AG08396 (cell line): ENCODE measurements at places on chromosomes 2 and 18.

- DNase-seq: no peak
Measured at GRCh38 chr18:13235421-13235831, 16.9 kb downstream of the LDLRAD4 start.

DNA sequence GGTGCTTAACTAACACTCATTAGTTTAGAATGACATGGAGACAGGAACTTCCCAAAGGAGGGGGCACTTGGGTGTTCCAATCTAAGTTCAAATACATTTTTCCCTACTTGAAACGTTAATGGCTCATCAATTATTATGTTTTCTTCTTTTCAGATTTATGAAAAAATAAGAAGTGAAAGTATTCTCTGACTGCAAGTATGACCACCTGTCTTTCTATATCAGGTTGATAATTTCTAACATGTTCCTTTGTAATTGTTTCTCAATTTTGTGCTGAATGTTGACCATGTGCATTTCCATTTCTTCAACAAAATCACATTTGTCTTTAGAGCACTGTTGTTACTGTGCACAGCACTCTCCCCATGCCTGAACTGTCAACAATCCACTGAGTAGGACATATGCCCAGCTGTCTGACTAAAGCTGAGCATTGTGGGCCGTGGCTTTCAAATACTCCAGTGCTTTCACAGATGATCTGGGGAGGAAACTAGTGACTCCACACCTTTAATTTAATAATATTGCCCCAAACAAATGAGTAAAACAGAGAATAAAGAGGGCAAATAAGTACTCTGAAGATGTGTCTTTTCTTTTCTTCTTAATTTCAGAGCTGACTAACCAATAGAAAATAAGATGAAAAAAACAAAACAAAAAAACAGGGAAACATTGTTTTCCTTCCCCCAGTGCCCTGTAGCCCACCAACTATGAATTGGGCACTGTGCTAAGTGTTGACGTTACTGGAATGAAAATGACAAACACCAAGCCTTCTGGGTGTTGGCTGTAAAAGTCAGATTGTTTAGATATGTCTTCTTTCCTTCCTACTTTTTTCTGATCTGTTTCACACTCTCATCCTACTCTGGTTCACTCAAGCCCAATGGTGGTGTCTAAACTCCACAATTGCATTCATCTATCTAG lies 16.0 kb downstream of the LANCL1 start:
- DNase-seq: no peak

DNA sequence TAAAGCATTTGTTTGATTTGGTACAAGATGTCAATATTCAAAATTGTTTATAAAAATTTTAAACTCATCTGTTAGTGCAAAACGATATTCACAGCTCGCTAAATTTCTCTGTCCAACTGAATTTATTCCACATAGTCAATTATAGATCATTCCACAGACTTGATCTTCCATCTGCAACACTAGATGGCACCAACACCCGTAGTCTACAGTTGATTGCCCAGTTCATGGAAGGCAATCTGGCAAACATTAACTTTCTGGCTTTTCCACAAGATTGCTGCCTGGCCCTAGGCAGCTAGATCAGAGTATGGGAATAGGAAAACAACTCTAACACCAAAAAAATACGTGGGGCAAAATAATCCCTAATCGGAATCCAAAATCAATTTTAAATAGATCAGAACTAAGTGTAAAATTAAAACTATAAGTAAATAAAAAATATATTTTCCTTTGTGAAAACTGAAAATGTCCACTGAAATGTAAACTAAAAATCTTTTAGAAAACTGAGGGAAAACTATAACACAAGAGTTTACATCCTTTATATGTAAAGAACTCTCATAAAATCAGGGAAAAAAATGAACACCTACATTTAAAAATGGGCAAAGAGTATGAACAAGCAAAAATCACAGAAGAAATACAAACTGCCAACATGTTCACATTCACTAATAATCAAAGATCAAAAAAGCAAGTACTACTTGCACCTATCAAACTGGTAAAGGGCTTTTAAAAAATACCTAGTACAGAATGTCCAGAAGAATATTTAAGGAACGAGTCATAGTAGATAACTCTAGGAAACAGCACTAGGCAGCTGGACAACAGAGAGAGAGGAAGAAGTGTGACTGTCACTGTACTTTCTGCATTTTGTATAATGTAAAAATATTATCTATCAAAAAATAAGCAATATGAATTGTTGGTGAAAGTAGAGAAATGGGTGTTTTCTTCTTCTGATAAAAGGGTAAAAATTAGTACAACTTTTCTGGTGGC lies 35.0 kb downstream of the RTN4 start:
- DNase-seq: peak; percentile 44

DNA sequence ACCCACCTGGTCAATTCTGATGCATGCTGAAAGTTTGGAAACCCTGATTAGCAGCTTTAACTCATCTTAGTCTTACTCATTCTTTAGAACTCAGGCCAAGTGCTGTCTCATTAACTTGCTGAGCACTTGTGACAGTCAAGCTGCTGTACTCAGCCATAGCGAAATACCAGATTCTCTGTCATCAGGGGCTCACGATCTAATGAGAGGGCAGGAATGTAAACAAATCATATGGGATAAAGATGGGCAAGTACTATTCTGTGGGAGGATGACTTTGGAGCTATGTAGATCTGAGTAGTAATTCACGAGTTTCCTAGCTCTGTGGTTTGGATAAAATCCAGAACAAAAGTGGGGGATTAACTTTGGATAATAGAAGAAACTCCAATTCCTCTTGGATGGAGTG lies 376.6 kb downstream of the HRH4 start:
- DNase-seq: peak; percentile 70

DNA sequence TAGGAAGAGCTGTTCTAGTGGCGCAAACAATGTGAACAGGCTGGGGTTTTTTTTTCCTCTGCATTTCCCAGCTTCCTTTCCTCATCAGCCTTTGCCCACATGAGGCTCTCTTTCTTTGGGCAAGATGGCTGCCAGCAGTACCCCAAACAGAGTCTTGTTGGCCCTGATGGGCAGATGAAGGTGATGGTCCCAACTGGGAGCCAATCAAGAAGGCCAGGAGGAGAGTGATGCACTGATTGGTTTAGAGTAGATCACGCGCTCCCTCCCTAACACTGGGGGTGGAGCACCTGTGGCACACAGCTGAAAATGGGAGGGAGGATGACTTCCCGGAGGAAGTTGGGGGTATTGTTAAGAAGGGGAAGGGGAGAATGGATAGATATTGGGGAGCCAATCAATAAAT lies 96.3 kb upstream of the FZD7 start:
- no peak for DNase-seq

GRCh38 chr18:39587586-39587985 lies 2022.0 kb upstream of the CELF4 start:
- DNase-seq: no peak

- peak; percentile 7 for DNase-seq
Measured at GRCh38 chr2:38148501-38148900, 72.5 kb upstream of the CYP1B1 start.

DNA sequence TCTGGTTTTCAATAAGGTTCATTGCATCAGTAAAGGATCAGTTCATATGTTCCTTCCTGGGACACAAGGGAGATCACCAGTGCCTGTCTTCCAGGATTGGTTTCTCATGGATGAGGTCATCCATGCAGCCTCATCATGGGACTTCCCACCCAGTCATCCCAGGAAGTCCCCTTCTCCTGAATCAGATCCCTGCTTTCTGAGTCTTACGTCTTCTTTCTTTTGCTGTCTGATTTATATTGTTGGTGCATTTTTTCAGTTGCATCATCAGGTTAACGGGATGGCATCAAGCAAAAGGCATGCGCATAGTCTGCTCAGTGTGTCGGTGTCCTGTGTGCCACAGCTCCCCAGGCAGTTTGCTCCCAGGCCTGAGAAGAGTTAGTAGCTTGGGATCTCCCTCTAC lies 105.9 kb downstream of the SOX11 start:
- DNase-seq: no peak

GRCh38 chr18:9901377-9901776 lies 12.4 kb upstream of the VAPA start:
- no peak for DNase-seq

GRCh38 chr18:23337599-23338444 lies 115.3 kb upstream of the RIOK3 start:
- DNase-seq: no peak

- no peak for DNase-seq
Measured at GRCh38 chr2:3034396-3034795, 343.2 kb downstream of the EIPR1 start.

DNA sequence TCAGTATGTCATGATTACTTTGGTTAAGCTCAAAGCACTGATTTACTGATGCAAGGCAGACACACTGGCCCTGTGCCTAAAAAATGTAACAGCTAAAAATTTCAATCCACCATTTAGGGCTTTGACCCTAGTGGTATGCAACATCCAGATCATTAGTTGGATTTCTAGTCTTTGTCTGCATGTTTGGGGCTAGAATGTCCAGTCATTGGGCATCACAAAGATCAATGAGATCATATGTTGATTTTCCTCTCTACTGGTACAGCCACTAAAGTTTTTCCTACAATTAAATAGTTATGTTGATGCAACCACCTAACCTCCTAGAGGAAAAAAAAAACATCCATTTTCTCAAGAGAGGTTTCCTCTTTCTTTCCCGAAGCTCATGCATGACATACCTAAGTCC lies 53.4 kb upstream of the REV1 start:
- DNase-seq: no peak

GRCh38 chr2:127762846-127763245 lies 48.1 kb downstream of the WDR33 start:
- DNase-seq: no peak

DNA sequence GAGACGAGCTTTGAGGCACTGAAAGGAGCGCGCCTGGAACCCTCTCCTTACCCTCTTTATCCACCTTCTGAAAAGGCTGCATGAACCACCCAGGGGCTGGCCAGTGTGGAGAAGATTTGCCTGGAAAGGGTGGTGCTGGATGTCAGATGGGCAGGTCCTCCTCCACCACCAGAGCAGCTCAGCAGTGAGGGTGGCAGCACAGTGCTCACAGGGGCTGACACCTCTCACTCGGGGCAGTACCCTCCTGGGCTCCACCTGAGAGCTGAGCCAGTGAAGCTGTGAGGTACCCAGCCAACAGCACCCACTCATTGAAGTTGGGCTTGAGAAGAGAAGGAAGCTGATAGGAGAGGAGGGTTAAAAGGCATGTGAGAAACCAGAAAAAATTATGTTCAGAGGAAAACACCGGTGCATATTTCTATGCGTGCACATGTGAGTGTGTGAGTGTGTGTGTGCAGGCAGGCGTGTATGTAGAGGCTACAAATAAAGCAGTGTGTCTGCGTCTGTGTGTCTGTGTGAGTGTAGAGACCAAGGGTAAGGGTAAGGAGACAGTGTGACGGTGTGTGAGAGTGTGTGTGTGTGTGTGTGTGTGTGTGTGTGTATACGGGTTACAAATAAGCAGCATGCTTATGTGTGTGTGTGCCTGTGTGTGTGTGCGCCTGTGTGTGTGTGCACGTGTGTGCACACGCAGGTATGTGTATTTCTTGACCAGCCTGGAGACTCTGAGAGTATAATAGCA lies 40.7 kb downstream of the TEX44 start:
- DNase-seq: no peak

GRCh38 chr2:233565685-233566140 lies 869 bp downstream of the USP40 start:
- DNase-seq: no peak

DNA sequence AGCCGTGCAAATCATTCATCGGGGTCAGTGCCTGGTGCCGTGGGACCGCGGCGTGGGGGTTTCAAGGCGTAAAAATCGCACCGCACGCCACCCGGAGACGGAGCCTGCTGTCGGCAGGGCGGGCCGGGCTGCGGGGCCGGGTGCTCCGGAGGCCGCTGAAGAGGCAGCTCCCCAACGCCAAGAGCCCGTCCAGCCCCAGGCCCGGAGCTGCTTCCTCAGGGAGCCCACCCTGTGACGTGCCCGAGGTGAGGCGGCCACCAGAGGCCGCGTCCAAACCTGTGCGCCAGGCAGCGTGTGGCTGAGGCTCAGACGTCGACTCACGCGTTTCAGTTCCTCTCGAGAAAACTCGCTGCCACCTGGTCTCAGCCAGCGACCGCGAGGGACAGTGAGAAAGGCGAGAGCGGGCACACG lies 98.1 kb downstream of the NFATC1 start:
- DNase-seq: no peak

GRCh38 chr2:10910625-10911024 lies 1.1 kb upstream of the KCNF1 start:
- no peak for DNase-seq

DNA sequence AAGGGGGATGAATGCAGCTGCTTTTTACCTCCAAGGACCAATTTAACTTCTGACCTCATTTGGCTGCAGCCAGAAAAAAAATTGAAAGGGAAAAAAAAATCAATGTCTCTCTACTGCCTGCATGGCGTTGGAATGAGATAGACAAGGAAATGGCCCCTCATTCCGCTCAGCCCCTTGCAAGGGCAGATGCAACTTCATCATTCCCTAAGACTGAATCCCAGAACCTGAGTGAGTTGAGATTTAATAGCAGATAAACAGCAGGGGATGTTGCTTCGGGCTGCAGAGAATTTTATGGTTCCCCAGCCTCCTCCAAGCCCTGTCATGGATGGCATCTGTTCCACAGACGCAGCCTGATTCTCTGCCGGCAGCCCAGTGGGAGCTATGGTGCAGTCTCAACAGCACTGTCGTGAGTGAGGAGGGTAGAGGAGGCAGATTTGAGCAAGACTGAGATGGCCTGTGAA lies 49.0 kb downstream of the CAPN13 start:
- DNase-seq: no peak

GRCh38 chr2:85917887-85918795 lies 29.4 kb upstream of the ST3GAL5 start:
- DNase-seq: no peak

- no peak for DNase-seq
Measured at GRCh38 chr2:234329202-234329960, 167.5 kb downstream of the ARL4C start.

DNA sequence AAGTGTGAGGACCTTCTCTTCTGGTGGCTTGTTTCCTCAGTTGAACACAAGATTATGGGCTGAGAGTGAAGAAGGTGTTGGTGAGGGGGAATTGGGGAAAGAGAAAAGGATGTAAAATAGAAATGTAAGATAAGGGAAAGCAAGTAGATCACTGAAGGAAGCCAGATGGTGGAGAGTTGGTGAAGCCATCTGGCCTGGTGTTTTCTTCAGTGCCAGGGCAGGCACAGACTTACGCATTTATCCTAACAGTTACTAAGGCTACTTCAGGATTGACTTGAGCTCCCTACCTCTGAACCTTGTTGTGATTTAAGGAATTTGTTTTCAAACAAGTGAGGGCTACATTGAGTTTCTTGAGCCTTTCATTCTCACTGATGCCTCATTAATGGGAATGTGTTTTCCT lies 113.8 kb downstream of the GALNT1 start:
- no peak for DNase-seq

DNA sequence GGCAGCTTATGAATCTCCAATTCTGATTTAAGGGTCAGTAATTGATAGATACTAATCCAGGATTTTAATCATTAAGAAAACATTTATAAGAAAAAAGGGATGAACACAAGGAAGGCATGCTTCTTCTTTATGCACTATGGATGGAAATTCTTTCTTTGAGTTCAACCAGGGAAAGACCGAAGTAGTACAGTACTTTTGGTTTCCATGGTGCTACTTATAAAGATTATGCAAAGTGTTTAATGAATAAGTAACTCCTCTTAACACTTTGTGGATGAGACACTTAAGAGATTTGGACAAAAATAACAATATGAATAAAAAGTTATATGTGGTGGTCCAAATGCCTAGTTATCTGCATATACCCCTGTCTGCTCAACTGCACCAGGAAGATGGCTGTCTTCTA lies 666.5 kb upstream of the FANCL start:
- no peak for DNase-seq

GRCh38 chr2:224545884-224546644 lies 39.1 kb downstream of the CUL3 start:
- DNase-seq: peak; percentile 7
